Thyroid gland (tissue), 4 donors: ENCODE measurements at places on chromosomes 2 and 18.

GRCh38 chr2:173963817-173964564, 1.2 kb downstream of the SP3 start:
- DNase-seq, result peak; percentile 92

GRCh38 chr18:35171315-35171987, 69.4 kb upstream of the ZNF397 start:
- no peak for DNase-seq

- DNase-seq, result no peak
Observed at GRCh38 chr2:100211521-100211920, 69.1 kb upstream of the AFF3 start.

- DNase-seq, result no peak
Observed at GRCh38 chr18:34991152-34991551, 50.1 kb upstream of the MAPRE2 start.

DNA sequence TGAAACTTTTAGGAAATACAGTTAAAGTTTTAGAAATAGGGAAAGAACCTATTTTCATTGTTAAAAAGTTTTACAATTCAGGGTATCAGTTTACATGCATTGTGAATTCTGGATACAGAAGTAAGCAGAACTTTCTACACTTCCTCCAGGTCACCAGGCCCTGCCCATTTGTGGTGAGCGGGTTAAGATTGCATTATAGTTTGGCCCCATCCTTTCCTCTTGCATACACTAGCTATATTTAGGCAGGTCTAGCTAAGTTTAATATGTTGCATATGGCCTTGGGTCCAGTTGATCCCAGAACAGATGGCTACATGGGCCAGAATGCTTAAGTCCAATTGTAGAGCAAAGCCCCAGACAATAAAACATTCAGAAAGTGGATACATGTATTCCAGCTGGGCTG, 4.8 kb downstream of the VWA3B start:
- no peak for DNase-seq
